Astrocyte (in vitro differentiated cells and primary cell): ENCODE measurements at places on chromosomes 3 and 15. TPM values are rescaled to one million over a fixed set of nuclear protein-coding genes. Genes with fewer than 3 reads are reported as not detected.

DNA sequence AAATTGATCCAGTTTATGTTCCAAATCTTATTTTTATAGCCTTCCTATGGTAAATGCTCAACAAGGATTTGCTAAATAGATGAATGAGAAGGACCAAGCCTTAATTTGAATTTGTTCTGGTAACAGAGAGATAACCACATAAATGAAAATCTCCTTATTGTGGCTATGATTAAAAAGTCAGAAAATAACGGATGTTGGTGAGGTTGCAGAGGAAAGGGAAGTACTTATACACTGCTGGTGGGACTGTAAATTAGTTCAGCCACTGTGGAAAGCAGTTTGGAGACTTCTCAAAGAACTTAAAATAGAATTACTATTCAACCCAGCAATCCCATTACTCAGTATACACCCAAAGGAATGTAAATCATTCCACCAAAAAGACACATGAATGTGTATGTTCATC is 26.2 kb downstream of the AAGAB start:
- H3K27me3 ChIP-seq = no peaks in the 10 kb centered on the region
- peaks cover 15% of the 10 kb centered on the region for H3K36me3 ChIP-seq
- no peak overlapping the region for H3K27ac ChIP-seq
- no peak for DNase-seq
- H3K4me1 ChIP-seq = no peaks in the 10 kb centered on the region

- no peaks in the 10 kb centered on the region for H3K4me1 ChIP-seq
- no peak for DNase-seq
- H3K27ac ChIP-seq = no peak overlapping the region
- no peaks in the 10 kb centered on the region for H3K36me3 ChIP-seq
Measured at GRCh38 chr15:90603893-90604292, 74.2 kb downstream of the CRTC3 start.

TGFBR2 gene
- 39.9 and 44.1 TPM in 2 replicates for total RNA-seq

- no peak overlapping the region for H3K27ac ChIP-seq
- no peak for DNase-seq
- no peaks in the 10 kb centered on the region for H3K27me3 ChIP-seq
- H3K4me3 ChIP-seq = no peak overlapping the region
Measured at GRCh38 chr3:196996454-196997265, 28.0 kb upstream of the PIGZ start.

COL6A5 gene
- 0.02 and 0.05 TPM in 2 replicates for total RNA-seq

GRCh38 chr3:3109407-3110298 is 521 bp downstream of the IL5RA start:
- no peak for DNase-seq
- H3K4me1 ChIP-seq = no peaks in the 10 kb centered on the region
- H3K27me3 ChIP-seq = no peaks in the 10 kb centered on the region
- H3K36me3 ChIP-seq = no peaks in the 10 kb centered on the region
- no peak overlapping the region for H3K27ac ChIP-seq

HCLS1 gene
- 1.0 and 1.6 TPM in 2 replicates for total RNA-seq

GRCh38 chr3:60898321-60898720 is 352.9 kb downstream of the FHIT start:
- H3K4me1 ChIP-seq = no peaks in the 10 kb centered on the region
- no peaks in the 10 kb centered on the region for H3K27me3 ChIP-seq
- no peaks in the 10 kb centered on the region for H3K36me3 ChIP-seq
- H3K4me3 ChIP-seq = no peak overlapping the region
- no peak for DNase-seq
- no peak overlapping the region for H3K27ac ChIP-seq

- no peak overlapping the region for H3K27ac ChIP-seq
- H3K36me3 ChIP-seq = no peaks in the 10 kb centered on the region
- H3K4me3 ChIP-seq = no peak overlapping the region
Measured at GRCh38 chr3:126548556-126549466, 9.9 kb downstream of the C3orf22 start.

DNA sequence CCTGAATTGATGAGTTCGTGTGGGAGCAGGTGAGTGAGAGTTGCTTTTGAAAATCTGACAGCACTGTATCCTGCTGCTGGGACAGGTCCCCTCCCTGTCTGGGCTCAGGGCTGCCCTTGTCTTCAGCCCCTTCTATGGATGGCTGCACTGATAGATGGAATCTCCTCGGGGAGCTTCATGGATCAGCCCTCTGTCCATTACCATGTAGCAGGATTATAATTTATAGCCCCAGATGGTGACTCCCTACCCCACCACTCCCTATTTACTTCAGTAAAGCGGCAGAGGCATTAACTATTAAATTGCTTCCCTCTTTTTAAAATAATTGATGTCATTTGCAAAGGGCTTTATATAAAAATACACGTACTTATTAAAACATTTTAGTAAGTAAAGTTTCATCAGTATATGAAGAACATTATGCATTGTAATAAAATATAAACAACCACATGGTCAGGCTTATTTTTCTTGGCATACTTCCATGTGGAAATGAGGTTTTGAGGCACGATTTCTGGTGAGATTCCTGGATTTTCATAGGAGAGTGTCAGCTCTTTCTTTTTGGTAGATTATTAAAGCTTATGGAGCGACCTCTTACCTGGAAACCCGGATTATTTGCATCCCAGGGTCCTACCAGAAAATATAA is 38.5 kb downstream of the MAP3K13 start:
- H3K27me3 ChIP-seq = no peaks in the 10 kb centered on the region
- no peak overlapping the region for H3K27ac ChIP-seq
- H3K36me3 ChIP-seq = no peaks in the 10 kb centered on the region
- DNase-seq = peak; percentile 8
- no peaks in the 10 kb centered on the region for H3K4me1 ChIP-seq

DNA sequence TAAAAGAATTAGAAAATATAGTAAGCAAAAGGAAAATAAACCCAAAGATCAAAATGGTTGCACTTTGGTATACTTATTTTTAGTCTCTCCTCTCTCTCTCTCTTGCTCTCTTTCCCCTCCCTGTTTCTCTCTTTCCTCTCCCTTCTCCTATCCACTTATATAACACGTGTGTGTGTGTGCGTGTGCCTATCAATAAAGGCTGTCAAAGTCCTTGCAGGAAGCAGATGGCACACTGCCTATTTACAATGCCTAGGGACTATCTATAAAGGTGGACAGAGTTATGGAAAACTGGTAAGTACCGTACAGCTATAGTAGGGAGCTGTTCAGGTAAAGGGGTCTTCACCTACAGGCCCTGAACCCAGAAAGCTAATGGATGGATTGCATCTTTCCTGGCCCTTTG is 161.6 kb downstream of the SQOR start:
- no peak overlapping the region for H3K27ac ChIP-seq
- H3K4me3 ChIP-seq = no peak overlapping the region
- no peak for DNase-seq

GRCh38 chr3:117346901-117347300 is 637.3 kb downstream of the TUSC7 start:
- no peaks in the 10 kb centered on the region for H3K27me3 ChIP-seq
- H3K27ac ChIP-seq = no peak overlapping the region
- H3K4me1 ChIP-seq = no peaks in the 10 kb centered on the region
- H3K4me3 ChIP-seq = no peak overlapping the region
- H3K36me3 ChIP-seq = no peaks in the 10 kb centered on the region

DNA sequence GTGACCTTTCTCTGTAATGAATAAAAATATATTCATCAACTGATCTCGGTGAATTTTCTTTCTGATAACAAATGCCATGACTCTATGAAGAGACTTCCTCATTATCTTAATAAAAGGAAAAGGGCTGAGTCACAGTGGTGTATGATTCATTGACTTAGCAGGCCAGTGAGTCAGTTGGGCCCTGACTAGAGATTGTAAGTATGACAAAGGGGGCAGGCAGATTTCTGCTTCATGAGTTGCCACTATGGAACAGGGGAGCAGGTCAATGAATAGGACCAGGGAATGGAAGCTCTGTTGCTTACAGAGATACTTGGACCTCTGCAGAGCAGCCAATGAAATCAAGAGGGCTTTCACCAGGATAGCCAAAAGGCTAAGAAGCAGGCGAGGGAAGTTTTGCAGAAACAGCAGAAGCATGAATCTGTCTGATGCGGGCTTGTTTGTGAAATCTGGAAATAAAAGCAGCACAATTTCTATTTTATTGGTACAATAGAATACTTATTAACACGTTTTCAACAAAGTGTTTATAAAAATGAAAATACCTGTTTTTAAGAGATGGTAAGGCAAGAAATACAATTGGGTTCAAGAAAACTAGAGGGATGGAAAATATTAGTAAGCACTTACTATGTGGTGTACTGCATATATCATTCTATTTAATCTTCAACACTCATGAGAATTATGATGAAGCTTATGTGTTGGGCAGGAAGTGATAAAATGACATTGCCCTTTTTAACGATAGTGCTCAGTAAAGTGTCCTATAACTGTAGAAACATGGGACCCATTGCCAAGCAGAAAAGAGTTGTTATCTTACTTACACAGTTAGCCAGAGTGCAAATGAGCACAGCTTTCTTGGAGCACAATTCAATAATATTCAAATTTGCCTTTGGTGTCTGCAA is 169.8 kb upstream of the MYRIP start:
- peak; percentile 97 for DNase-seq
- H3K4me1 ChIP-seq = peaks cover 19% of the 10 kb centered on the region
- no peaks in the 10 kb centered on the region for H3K36me3 ChIP-seq
- H3K4me3 ChIP-seq = no peak overlapping the region

GPR87 gene
- total RNA-seq = 12.1 and 15.5 TPM in 2 replicates

DNA sequence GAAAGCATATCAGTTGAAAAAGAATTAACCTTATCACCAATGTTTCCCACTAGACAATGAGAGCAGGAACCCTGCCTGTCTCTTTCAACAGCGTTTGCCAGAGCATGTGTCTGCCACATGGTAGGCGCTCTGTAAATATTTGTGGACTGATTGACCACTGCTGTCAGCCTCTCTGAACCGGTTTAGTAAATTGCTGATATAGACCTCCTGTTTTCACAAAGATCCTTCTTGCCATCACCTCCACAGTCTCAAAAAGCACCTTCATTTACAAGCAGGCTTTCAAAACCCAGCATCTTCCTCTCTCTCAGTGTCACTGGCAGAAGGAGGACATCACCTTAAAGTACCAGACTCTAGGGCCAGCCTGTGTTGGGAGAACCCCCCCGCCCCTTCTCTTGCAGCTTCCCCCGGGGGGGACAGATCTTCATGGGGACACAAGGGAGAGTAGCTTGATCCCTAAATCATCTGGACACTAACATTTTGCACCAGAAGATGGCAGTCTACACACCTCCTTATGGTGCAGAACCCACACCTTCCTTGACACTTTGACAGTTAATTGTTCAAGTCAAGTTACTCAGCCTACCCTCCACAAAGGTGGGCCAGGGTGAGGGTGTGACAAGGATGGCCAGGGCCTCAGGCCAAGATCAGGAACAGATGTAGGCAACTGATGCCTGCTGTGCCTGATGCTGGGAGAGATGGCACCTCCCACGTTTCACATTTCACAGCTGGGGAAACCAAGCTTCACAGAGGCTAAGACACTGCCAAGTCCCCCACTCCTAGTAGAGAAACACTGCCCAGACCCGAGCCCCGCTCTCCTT is 37.8 kb upstream of the USP3 start:
- DNase-seq = peak; percentile 46
- no peak overlapping the region for H3K27ac ChIP-seq
- H3K4me3 ChIP-seq = no peak overlapping the region
- peaks cover 17% of the 10 kb centered on the region for H3K4me1 ChIP-seq

DNA sequence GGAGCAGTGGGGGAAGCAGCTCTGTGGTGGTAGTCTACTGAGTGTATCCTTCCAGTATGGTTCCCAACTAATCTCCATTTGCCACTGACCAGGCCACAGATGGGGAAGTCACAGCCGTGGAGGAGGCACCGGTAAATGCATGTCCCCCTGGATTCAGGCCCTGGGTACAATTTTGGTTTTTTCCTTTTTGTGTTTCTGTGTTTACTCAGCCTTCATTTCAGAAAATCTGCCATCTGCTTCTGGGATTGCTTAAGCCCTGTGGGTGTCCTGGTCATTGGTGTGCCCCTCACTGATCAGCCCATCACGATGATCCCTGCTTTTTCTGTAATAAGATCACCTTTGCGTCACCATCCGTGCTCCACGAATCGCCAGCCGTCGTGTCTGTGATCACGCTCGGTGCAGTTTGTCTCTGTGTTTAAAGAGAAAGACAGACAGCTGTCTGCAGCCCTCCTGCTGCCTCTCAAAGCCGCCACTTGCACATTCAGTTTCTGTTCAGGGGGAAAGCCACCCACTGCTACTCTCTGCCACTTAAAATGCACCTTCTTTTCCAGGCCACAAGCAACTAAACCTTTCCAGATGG is 68.9 kb downstream of the DNASE1L3 start:
- no peak overlapping the region for H3K4me3 ChIP-seq
- H3K27ac ChIP-seq = no peak overlapping the region
- H3K4me1 ChIP-seq = no peaks in the 10 kb centered on the region

XYLB gene
- total RNA-seq = 1.4 and 2.3 TPM in 2 replicates

DNA sequence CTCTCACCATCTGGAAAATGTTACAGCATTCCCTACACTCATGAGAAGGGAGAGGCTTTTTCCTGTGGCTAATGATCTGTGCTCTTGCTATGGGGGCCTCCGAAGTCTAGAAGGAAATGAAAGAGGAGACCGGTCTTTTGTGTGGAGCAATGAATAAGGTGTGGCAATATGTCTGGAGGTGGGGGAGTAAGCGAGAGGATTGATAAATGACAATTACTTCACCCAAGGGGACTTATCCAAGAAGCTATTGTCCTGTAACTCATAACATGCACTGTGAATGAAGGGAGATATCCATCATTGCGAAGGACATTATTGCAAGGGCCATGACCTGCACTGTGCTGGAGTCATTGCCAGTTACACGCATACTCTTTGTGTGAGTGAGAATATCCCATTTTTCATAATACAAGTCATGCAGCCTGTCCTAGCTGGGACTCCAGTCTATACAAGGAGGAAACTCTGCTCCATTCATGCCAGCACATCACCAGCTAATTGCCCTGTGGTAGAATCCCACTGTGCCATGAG is 37.7 kb upstream of the SYNPR start:
- no peaks in the 10 kb centered on the region for H3K27me3 ChIP-seq
- H3K4me3 ChIP-seq = no peak overlapping the region
- peak; percentile 34 for DNase-seq
- H3K27ac ChIP-seq = no peak overlapping the region
- H3K36me3 ChIP-seq = no peaks in the 10 kb centered on the region

DNA sequence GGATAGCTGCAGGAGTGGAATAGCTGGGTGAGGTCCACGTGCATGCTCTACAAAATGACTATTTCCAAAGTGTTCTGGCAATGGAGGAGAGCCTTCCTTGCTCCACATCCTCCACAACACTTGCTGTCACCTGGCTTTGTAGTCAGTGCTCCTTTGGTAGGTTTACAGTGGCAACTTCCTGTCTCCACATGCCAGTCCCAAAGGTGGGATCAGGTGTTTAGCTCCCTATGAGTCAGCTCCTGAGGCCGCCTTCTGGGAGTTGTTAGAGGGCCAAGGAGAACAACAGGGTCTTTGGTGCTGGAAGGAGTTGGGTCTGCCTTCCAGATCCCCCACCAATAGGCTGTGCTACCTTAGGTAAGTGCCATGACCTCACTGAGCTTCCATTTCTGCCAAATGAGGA is 15.3 kb upstream of the LIMD1 start:
- no peak for DNase-seq
- H3K36me3 ChIP-seq = no peaks in the 10 kb centered on the region
- no peak overlapping the region for H3K27ac ChIP-seq
- H3K4me3 ChIP-seq = no peak overlapping the region
- H3K27me3 ChIP-seq = no peaks in the 10 kb centered on the region
- peaks cover 13% of the 10 kb centered on the region for H3K4me1 ChIP-seq

INSYN1 gene
- 5.2 and 9.1 TPM in 2 replicates for total RNA-seq

- peaks cover 18% of the 10 kb centered on the region for H3K4me1 ChIP-seq
- no peak for DNase-seq
- H3K36me3 ChIP-seq = no peaks in the 10 kb centered on the region
- H3K27ac ChIP-seq = peak overlapping the region; percentile 80
Measured at GRCh38 chr3:141076036-141076773, 25.1 kb downstream of the SPSB4 start.

GRCh38 chr3:157463816-157464215 is 27.2 kb downstream of the PTX3 start:
- no peak overlapping the region for H3K27ac ChIP-seq
- peaks cover 4% of the 10 kb centered on the region for H3K36me3 ChIP-seq
- DNase-seq = no peak
- no peak overlapping the region for H3K4me3 ChIP-seq
